ENCODE measurements at places on chromosomes 7 and 10.
A peak's percentile ranks its signal among the peaks of the same experiment; 100 is the strongest.

DNA sequence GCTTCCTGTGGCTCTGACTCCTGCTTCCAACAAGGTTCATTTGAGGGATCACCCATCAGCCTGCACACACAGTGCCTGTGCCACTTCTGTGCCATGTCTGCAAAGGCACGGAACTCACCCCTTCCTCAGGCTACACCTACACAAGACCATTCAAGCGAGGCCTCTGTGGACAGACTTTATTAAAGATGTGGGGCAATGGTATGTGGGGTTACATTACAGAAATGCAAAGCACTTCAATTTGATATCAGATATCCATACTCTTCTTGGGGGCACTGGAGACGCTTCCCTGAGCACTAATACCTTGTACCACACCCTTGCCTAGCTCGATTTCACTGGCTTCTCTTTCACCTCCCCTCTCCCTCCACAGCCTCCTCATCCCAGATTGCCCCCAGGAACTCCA is 84.4 kb upstream of the FGL2 start:
- no peak for DNase-seq

- DNase-seq = no peak
Observed at GRCh38 chr7:90584378-90584777, 11.7 kb upstream of the CDK14 start.

GRCh38 chr7:27491534-27491933 is 171.1 kb downstream of the HIBADH start:
- no peak for DNase-seq

DNA sequence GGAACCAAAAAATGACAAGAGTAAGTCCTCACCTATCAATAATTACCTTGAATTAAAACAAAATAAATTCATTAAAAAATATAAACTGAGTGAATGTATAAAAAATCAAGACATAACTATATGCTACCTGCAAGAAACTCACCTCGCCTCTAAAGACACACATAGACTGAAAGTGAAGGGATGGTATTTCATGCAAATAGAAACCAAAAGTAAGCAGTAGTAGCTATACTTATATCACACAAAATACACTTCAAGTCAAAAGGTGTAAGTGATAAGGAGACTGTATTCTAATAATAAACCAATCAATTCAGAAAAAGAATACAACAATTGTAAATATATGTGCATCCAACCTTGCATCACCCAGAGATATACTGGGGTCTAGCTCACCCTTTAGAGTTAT is 332.6 kb downstream of the SH2D4B start:
- no peak for DNase-seq

GRCh38 chr7:46710927-46711326 is 789.9 kb upstream of the IGFBP3 start:
- no peak for DNase-seq

- DNase-seq = no peak
Observed at GRCh38 chr7:130648580-130648979, 20.0 kb downstream of the COPG2 start.

DNA sequence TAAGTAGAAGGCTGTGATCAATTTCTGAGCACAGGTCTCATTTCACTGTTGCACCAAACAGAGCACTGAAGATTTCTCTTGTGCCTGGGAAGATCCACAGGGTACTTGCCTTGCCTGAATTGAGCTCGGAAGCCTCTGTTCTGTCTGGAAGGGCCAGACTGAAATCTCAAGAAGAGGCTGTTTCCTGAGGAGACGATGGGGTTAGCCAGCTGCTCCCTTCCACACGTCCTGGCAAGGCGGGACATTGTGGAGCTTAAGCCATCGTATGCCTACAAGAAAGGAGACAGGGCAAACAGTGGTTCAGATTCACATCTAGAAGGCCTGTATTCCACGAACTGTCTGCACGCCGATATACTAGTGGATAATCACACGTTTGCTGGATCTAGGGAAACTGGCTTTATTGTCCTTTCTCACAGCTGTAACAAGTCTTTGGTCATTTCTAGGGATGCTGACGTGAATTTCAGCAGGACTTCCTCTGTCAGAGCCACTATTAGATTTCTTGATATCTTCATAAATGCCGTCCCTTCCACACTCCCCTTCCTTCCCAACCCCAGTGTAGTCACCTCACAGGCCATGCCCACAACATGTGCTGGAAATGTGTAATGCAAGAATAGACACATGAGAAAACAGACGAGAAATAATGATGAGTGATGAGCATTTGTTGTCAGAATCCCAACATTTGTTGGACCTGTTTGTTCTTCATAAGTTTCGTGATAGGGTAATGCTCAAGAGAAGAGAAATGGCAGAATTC is 137.2 kb upstream of the RSU1 start:
- DNase-seq = no peak

- no peak for DNase-seq
Observed at GRCh38 chr7:70573696-70574095, 558.2 kb upstream of the GALNT17 start.

DNA sequence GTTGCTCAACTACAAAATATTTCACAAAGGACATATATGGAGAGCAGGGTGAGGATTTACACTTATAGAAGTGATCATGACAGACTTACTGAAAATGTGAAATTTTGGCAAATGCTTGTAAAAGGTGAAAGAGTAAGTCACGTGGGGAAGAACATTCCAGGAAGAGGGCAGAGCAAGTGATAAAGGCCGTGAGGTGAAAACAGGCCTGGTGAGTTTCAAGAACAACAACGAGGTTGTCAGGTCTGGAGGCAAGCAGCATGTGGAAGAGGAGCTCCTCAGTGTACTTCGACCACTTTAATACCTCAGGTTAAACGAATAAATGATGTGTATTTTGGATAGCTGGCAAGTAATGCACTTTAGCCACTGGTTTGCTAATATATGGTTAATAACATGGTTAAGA is 706.7 kb downstream of the PCDH15 start:
- DNase-seq = no peak

- DNase-seq = no peak
Observed at GRCh38 chr7:18363751-18364380, 131.7 kb upstream of the HDAC9 start.

DNA sequence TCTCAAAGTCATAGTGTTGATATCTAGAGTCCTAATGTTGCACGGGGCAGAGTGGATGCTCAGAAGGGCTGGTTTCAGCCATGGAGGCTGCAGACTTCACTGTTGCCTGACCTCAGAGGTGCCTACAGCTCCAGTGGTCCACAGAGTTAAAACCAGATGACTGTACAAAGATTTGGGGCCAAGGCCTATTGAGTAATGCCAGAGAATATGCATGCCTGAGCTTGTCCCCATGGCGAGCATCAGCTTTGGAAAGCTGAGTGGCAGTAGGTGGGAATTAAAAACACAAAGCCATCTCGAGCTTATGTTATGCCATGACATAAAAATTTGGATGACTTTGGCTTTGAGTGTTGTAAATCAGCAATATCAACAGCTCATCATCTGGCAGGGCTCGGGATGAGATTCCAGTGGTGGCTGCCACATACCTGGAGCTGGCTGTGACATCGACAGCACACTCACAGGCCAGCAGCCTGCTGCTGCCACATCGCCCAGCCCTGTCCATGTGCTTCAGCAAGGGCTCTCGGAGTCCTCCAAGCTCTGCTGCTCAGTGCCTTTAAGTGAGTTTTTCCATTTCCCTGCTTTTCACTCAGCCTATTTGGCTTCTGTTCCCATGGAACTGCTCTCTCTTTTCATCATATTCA is 379.6 kb downstream of the TNS3 start:
- no peak for DNase-seq

- no peak for DNase-seq
Observed at GRCh38 chr7:108972004-108972403, 402.3 kb downstream of the DNAJB9 start.

DNA sequence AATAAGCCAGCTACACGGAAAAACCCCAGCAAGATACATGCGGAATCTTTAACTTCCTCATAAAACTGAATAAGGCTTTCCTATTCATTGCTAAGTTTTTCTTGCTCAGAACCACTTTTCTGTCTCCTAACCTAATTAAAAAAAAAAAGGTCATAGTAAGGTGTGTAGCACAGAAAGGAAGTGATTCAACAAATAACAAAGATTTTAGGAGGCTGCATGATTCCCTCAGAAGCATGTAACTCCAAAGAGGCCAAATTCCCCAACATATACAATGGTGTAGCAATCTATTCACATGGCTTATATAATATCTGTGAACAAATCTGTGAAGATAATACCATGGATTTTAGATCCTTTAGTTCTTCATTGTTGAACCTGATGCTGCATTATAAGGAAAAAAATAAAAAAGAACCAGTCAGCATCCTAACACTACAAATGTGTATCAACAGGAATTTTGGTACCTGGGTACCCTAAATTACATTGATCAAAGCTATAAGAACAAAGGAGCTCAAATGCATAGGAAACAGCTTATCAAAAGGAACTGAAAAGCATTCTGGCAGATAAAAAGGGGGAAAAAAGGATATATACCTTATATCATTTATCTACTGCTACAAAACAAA is 63.8 kb downstream of the IMMP2L start:
- DNase-seq = no peak

DNA sequence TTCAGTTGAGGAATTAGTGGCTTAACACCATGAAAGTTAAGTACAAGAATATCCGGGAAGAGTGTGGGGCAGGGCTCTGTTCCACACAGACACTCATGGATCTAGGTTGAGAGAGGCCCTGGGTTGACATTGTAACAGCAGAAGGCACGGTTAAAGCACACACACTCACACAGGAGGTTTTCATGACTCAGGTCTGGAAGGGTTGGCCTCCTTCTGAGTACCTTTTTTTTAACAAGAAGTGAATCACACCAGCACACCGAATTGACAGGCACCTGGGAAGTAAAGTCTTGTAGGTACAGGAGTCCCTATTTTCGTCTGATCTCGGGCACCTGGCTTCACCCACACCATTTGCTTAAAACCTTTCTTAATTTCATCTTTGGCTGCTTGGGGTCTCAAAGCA is 509.4 kb upstream of the ADARB2 start:
- DNase-seq = no peak

DNA sequence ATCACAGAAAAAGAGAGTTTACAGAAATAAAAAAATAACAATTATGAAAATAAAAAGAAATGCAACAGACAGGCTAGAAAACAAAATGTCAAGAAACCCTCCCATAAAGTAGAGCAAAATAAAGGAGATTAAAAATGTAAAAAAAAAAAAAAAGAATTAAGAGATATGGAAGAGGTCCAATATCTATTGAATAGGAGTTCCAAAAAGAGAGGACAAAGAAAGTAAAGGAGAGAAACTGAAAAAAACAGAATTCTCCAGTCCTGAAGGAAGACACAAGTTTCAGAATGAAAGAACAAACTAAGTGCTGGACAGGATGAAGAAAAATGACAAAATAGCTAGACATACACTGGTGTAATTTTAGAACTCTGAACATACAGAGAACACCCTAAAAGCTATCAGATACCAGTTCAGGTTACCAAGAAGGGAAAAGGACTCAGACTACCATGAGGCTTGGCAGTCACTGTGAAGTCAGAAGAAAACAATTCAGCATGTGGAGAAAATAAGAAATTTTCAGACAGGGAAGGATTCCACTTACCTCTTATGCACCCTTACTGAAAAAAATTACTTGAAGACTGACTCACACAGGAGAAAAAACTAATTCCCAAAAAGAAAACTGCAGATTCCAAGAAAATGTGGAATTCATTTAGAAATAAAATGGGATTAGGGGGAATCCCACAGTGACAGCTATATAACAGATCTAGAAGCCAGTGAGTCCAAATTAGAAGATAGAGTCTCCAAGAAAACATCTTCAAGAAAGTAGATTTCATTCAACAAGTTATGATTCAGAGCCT is 40.4 kb upstream of the ABLIM1 start:
- no peak for DNase-seq

DNA sequence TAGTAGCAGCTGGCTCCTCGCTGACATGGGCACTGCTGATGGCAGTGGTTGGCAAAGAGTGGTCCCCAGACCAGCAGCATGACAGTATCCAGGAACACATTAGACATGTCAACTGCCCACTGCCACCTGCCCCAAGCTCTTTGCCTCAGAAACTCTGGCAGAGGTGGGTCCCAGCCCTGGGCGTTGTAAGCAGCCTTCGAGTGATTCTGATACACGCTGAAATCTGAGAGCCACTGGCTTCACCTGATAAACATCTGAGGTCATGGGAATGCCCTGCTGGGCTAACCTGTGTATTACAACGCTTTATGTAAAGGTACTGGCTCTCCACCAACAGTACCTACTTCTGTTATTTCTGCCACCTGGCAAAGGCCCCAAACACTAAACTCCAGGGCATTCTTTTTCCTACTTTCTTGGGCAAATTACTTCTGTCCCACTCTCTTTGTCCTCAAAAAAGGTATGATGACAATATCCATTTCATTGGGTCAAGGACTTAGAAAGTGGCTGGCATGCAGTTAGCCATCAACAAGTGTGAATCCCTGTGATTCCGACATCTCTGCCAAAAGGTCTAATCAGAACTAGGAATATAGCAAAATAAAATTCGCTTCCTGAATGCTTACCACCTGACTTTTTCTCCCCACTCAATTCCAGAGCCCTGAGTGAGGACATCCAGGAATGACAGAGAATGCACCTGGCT is 9.2 kb downstream of the SGMS1 start:
- DNase-seq = peak; percentile 45

GRCh38 chr7:16211402-16211925 is 209.9 kb downstream of the CRPPA start:
- no peak for DNase-seq

- no peak for DNase-seq
Observed at GRCh38 chr10:72525689-72526088, 100.2 kb downstream of the MICU1 start.

DNA sequence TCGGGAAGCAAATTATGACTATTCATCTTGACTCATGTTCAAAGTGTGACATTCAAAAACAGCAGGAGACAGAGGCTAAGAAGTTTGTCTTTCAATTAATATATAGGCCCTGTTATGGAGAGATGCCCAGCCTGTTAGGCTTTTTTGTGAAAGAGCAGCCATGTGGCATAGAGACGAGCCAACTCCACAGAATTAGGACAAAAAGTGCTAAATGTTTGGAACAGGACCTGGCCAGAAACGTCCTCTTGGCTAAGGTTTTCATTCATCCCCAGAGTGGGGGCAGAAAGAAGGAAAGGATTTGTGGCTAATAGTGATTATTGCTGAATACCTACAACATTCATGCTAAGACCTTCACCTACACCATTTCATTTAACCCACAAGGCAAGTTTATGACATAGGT is 324.7 kb upstream of the NPVF start:
- DNase-seq = no peak

- DNase-seq = peak; percentile 22
Observed at GRCh38 chr7:136086712-136087111, 109.6 kb upstream of the MTPN start.

DNA sequence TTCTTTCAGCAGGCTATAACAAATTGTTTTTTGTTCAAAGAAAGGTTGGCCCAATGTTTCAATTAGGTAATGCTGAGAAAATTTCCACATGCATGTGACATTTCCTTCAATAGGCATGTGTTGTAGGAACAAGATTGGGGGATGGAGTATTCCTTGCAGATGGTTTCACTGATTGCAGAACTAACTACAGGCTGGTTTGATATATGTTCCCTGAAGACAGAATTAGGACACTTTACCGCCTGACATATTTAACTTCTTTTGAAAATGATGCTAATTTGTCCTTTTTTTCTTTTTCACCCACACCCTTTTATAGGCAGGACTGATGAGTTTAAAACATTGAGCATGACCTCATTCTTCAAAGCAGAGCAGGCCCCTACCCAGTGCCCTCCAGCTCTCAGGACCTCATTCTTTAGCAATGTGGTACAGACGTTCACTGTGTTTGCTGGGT is 163.3 kb downstream of the CPED1 start:
- DNase-seq = no peak

GRCh38 chr10:120782336-120782735 is 68.8 kb upstream of the WDR11 start:
- DNase-seq = no peak
